ENCODE measurements at places on chromosomes 3 and 15.
A peak's percentile ranks its signal among the peaks of the same experiment; 100 is the strongest.

DNA sequence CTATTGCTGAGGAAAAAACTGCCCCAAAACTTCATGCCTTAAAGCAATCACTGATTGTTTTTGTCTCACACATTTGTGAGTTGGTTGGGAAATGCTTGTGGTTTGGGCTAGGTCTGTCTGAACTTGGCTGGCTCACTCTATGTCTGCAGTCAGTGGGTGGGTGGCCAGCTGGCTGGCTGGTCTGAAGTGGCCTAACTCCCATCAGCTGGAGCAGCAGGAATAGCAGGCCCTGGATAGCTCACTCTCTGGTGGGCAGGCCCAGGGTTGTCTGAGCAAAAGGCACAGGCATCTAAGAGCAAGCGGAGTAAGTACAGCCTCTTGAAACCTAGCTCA is 37.7 kb upstream of the PRR20G start:
- no peak for DNase-seq

DNA sequence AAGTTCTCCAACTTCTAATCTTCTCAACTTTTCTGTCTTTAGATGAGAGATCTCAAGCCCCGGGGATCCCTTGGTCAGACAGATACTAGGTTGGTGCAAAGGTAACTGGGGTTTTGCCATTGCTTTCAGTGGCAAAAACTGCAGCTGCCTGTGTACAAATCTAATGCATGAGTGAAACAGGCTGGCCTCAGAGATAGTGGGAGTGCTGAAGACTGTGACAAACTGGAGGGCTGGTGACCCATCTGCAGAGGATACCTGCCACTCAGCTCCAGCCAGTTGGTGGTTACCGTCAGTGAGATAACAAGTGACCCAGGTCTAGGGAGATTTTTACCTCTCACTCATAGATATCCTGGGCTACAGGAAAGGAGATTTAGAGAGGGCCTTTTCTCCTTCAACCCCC is 85.7 kb downstream of the RYR3 start:
- DNase-seq, result no peak

- DNase-seq, result no peak
These were observed 104.9 kb upstream of the EOMES start for GRCh38 chr3:27827041-27827440.

GRCh38 chr3:171504376-171504775 is 44.2 kb upstream of the TNIK start:
- DNase-seq, result no peak

- DNase-seq, result no peak
These were observed 84.6 kb downstream of the SLCO3A1 start for GRCh38 chr15:91938136-91938535.

- DNase-seq, result no peak
These were observed 485.4 kb upstream of the TPRG1 start for GRCh38 chr3:188686324-188686723.

- DNase-seq, result no peak
These were observed 206.9 kb downstream of the RPLP1 start for GRCh38 chr15:69659454-69660050.

GRCh38 chr3:4980229-4981203 is 1.3 kb downstream of the BHLHE40 start:
- peak; percentile 46 for DNase-seq

DNA sequence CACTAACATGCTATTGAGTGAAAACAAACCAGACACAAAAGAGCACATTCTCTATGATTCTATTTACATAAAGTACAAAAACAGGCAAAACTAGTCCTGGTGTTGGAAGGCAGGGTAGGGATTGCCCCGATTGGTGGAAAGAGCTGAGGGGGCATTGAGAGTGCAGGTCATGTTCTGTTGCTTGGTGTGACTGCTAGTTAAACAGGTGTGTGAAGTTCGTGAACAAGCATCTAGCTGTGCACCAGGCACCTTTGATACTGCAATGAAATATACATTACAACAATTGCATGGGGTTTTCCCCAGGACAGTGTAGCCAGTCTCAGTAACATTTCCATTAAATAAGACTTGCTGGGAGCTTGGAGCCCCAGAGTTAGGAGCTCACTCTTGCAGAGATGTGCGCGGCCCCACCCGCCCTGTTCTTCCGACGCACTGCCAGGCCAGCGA is 26.3 kb upstream of the THRB start:
- no peak for DNase-seq

DNA sequence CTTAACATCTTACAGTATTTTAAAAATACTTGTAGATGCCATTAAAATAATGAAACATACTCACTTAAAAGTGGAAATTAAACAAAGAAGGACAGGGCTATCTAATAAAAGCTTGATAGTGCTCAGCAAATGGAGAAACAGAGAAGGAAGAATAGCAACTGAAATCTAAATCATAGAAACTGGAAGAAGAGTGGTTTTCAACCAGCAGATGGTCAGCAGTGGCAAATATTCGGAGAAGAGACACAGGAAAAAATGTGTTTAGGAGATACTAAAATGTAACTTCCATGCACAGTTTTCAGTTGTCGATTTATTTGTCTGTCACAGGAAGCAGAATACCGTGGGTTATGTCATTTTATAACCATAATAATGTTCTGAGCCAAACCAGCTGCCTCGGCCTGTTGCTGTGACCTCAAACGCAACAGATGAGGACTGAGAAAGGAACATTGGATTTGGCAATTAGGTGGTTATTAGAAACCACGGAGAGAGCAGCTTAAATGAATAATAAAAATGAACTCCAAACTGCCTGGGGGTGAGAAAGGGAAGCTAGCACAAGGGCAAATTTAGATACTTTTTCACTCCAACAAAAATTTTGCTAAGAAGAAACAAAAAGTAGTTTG is 246.6 kb upstream of the KCNMB2 start:
- no peak for DNase-seq

- DNase-seq, result no peak
These were observed 63.7 kb downstream of the LRCH3 start for GRCh38 chr3:197854596-197855343.

DNA sequence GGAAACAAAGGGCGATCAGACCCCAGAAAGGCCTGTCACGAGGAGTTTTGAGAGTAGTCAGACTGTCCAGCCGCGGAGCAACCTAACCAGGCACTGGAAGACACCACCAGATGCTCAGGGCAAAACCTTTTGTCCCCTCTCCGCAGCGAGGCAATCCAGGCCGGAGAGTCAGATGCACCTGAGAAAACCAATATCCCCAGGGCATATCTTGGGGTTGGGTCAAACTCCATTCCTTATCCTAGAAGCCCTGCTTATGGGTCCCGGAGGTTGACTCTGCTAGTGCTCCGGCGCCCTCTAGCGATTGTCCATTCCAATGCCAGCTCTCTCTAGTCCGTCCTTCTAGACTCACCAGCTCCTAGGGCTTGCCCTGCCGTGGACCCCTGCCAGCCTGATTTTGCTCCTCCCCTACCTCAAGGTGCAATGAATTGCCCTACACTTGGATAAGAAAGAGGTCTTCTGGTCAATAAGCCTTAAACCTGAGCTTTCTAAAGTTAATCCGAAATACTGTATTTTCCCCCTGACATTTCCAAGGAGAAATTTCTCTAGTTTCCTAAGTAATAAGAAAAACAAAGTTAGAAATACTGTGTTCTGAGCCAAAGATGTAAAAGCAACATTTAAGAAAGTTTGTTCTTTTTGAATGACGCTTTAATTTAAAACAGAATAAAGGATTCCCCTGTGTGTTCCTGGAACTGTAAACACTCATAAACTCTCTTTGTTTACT is 5.5 kb downstream of the CPNE4 start:
- no peak for DNase-seq

DNA sequence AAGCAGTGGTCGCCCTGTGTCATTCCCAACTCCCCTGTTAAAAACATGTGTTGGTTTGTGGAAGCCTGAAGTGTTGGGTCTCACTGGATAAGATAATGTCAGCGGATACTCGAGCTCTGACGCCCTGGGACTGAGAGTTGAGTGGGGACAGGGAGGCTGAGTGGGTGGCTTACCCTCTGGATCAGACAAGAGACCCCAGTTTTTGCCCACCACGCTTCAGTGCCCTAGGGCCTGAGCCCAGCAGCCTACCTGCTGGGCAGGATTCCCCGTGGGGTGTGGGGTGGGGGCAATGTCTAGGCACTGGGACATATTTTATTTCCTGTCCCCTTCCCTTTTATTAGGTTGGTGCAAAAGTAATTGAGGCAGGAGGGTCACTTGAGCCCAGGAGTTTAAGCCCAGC is 75.0 kb downstream of the SMAD6 start:
- DNase-seq, result no peak

- no peak for DNase-seq
These were observed 92.4 kb downstream of the COL6A6 start for GRCh38 chr3:130609166-130609979.

DNA sequence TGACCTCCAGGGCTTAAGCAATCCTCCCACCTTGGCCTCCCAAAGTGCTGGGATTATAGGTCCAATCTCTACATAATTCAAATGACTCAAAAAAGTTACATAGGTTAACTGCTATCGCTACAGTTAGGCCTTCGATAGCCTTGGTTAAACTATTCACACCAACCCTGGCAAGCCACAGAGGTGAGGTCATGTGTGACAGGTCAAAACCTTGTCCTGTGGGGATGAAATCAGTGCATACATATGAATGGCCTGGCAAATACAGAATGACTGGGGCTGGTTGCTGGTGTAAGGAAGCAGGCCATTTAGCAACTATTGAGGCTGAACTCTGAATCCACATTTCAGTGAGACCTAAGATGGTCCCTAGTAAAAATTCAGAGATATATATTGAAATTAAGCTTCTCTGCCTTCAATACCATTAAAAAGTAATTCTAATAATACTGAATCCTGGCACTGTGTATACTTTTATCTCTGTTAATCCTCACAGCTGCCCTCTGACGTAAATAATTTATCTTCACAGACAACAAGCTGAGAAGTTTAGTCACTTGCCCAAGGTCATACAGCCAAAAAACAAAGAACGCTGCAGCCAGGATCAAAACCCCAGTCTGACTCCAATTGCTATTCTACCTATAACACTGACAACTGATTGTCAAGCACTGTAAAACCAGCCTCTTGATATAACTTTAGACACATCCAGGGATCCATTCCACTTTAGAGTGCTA is 35.3 kb downstream of the MKRN2 start:
- DNase-seq, result no peak

DNA sequence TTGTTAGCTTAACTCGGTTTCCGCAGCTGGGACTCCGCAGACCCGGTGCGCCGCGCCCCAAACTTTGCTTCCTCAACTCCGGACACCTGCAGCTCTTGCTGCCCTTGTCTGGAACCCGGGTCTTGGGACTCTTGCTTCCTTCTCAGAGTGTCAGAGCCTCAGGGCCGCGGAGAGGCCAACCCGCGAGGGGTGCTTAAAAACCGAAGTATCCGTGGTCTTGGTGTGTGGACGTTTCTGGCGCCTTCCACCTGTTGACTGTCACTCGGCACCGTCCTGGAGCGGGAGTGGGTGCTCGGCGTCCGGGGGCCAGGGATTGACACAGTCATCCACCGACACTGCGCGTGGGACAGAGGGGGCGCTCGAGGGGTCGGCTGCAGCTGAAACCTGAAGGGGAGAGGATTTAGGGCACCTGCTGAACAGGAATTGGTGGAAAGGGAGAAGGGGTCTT is 386 bp downstream of the SQOR start:
- DNase-seq, result no peak

- DNase-seq, result no peak
These were observed 36.4 kb downstream of the RFTN1 start for GRCh38 chr3:16477056-16477455.

DNA sequence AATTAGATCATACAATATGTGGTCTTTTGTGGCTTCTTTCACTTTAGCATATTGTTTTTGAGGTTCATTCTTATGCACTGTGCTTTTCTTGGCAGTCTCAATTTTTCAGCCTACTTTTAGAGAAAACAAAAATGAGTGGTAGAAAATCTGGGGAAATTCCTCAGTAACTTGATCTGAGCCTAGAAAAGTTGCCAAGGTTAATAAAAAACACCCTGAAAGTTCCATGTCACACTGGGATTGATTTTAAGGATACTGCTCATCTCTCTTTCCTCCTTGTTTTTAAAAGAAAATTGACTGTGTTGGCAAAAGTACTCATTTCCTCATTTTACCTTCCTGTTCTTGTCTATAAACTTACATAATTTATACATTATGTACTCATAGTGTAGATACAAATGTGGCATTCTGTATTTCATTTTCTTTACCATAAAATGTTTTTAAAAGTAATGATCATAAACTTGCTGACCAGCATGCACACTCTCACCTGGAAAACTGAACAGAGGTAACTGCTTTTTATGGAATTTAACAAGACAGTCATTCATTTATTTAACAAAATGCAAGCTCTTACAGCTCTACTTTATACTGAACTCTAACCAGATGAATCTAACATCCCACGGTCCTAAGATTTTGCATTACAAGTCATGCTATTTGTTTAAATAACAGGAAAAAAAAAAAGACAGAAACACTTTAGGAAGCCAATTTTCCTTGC is 28.6 kb upstream of the SH3BP5 start:
- peak; percentile 10 for DNase-seq

- no peak for DNase-seq
These were observed 1635.5 kb downstream of the OTOL1 start for GRCh38 chr3:163132111-163132510.

DNA sequence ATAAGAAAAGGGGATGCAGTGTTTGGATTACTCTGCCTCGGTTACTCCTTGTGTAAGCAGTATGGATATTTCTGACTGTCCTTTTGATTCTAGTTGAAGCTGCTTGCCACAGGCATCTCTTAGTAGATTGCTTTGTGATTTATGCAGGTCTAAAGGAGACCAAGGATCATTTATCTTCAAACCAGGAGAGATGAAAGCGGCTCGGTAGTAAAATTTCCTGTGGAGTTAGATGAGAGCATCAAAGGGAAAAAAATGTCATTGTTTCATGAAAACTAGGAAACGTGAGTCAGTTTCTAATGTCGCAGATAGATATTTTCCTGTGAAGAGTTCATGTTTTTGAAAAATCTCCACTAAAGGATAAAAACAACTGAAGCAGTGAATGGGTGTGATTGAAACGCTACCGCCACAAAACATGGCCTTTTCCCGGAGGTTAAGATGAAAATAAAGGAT is 254.0 kb upstream of the TBL1XR1 start:
- DNase-seq, result no peak

DNA sequence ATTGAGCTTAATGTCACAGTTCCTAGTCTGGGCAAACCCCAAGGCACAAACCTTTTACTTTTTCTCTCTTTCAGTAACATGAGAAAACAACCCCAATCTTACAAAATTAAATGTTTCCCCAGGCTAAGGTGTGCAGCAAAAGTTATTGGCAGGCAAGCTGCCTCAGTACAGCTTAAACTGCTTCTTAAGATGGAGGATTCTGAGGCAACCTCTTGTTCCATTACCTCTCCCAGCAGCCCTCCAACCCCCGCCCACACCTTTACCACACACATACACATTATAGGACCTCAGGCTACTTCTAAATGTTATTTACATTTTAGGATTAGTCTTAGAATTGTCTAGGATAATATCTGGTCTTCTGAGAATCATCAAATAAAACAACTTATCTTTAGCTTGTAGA is 22.3 kb upstream of the CBLB start:
- DNase-seq, result no peak

GRCh38 chr3:24829011-24829581 is 334.4 kb upstream of the THRB start:
- no peak for DNase-seq

DNA sequence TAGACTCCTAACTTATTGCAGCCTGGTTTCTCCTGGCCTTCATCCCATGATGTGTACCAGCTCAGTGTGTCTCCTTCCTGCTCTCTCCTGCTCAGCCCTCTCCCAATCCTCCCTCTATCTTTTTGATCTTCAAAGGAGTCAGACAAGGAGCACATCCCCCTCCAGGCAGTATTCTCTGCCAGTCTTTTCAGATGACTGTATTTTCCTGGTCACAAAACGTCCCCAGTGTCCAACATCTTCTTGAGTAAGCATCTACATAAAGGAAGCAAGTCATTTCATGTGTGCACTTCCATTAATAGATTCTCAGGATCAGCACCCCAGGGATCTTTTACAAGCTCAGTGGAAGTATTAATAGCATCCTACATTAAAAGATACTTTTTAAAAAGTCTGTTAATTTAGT is 148.9 kb upstream of the THBS1 start:
- DNase-seq, result no peak
